ENCODE measurements at places on chromosomes 2 and 18.

DNA sequence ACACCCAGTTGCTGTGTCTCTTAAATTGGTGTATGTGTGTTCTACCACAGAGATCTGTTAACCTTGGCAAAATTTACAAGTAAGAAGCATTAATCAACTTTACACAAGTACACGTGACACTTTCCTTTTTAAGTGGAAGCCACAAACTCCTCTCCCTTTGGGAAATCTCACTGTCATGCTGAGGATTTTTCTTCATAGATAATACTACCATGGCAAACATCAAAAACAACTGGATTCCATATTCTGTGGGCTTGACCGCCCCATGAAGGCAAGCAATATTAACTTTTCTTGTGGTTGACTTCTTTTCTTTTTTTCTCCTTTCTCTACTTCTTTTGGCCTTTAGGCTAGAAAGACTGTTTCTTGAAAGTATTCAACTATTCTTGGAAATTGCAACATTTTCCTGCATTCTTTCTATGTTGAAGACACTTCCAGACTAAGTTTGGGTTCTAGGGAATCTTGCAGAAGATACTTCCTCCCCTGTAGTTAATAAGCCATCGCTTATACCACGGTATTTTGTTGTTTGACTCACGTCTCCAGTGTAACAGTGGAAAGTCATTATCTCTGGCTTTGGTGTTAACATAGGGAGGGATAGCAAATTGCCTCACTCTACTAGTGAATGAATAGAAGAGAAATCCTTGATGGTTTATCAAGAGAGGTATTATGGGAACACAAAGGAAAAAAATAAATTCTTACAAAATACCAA lies 79.5 kb downstream of the SLC8A1 start:
- no peak for DNase-seq

- no peak for DNase-seq
These were observed 258.7 kb downstream of the TTC32 start for GRCh38 chr2:19643117-19643518.

- no peak for DNase-seq
These were observed 88.4 kb upstream of the TMEM247 start for GRCh38 chr2:46390901-46391395.

- no peak for DNase-seq
These were observed 9.7 kb downstream of the CYBRD1 start for GRCh38 chr2:171531836-171532450.

- DNase-seq: no peak
These were observed 10.2 kb downstream of the ZBTB14 start for GRCh38 chr18:5285326-5285725.

GRCh38 chr2:195390686-195391321 lies 266.2 kb upstream of the SLC39A10 start:
- DNase-seq: no peak

GRCh38 chr2:8540552-8541055 lies 141.3 kb upstream of the ID2 start:
- DNase-seq: no peak

GRCh38 chr18:60980422-60981005 lies 352.7 kb upstream of the CDH20 start:
- no peak for DNase-seq

DNA sequence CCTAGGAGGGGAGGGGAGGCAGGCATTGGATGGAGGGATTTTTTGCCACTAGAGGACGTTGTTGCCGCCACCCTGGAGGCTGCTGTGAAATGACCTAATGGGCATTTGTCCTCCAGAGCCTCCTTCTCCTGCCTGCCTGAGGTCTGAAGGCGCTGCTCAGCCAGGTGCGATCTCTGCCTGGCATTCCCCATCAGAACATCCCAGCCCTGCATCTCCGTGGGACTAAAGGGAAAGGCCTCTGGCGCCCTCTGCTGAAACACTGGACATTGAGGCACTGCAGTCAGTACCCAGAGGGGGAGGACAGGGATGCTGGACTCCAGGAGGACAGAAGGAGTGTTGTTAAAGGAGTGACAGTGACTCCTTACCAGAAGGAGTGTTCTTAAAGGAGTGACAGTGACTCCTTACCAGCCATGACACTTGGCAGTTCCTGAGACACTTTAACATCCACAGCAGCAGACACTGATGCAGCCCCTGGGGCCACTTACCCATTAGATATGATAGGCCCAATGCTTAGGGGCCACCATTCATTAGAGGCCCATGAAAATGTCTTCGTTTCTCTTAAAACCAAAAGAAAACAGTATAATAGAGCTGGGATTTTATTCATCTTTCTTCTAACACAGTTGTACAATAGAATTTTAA lies 17.0 kb downstream of the THNSL2 start:
- no peak for DNase-seq

- no peak for DNase-seq
These were observed 85.8 kb upstream of the DNAJC10 start for GRCh38 chr2:182630207-182630606.

DNA sequence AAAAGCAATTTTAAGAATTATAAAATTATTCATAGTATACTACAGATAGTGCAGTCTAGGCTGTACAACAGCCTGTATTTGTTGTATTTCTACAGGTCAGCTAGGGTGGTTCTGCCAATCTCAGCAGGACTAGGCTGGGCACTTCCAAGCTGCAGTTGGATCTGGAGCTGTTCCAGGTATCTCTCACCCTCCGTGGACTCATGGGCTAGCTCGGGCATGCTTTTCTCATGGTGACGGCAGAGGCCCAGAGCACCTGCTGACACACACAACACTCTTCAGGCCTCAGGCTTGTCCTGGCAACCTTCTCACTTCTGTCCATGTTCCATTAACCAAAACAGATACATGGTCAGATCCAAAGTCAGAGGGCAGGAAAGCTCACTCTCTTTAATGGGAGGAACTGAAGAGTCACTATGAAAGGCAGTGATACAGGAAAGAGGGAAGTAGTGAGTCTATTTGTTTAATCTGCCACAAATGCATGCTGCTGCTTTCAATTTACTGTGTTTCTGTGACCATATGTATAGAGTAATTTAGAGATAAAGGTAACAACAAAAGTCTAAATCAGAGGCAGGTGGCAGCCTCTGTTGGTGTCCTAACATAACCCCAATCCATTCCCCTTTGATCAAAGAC lies 462.4 kb upstream of the ACVR2A start:
- no peak for DNase-seq

GRCh38 chr2:11589316-11589940 lies 55.6 kb downstream of the GREB1 start:
- no peak for DNase-seq

GRCh38 chr18:76354348-76354747 lies 140.7 kb downstream of the ZNF516 start:
- DNase-seq: no peak

DNA sequence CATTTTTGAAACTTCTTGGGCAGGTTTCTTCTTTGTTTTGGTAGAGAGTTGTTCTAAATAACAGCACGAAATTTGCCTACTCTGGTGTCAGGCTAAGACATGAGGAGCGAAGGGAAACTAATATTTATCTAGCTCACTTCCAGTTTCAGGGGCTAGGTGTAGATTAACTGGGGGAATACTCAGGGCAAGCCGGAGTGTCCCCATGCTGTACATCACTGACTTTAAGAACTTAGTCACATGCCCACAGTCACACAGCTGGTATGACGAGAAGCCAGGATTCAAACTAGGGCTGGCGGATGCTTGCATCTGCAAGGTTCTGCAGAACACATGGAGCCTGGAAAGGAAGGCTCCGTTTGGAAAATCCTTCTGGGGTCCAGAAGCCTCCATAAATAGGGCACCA lies 133.3 kb downstream of the ALPK2 start:
- no peak for DNase-seq

GRCh38 chr2:105882920-105883435 lies 138.3 kb downstream of the NCK2 start:
- no peak for DNase-seq

GRCh38 chr2:10844097-10844496 lies 31.5 kb upstream of the PDIA6 start:
- no peak for DNase-seq

DNA sequence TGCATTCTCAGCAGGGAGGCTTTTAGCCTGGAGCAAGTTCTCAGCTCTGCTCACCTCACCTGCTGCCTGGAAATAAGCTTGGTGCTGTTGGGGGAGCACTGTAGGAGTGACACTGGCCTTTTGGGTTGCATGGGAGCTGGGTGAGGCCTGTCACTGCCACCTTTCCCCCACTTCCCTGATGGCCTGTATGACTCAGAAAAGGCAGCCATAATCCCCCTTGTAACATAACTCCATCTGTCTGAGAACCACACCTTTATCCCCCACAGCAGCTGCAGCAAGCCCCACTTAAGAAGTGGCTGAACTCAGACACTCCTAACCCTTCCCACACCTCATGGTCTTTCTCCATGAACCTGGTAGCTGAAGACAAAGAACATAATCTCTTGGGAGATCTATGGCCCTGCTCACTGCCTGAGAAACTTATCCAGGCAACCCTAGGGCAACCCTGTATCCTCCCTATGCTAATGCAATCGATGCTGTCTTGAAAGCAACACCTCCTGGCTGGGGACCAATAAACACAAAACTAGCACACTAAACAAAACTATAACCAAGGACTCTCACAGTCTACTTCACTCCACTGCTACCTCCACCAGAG lies 258.9 kb upstream of the OSR1 start:
- no peak for DNase-seq

DNA sequence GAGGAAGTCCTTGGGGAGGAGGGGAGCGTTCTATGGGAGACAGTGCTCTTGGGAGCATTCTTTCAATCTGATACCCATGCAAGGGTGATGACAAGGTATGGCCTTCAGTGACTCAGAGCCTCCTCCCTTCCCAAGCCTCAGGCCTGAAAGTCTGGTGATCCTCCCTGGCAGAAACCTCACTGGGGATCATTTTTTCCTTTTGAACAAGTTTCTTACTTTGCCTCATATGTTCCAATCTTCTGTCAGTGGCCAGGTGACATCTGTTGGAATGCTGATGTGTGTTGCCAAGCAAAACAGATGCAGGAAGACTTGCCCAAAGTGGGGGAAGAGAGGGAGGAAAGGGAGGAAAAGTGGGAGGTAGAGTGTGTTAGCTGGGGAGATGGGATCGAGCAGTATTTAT lies 224.8 kb downstream of the NEDD4L start:
- DNase-seq: no peak

- DNase-seq: no peak
These were observed 38.2 kb downstream of the KANSL3 start for GRCh38 chr2:96599941-96600340.

DNA sequence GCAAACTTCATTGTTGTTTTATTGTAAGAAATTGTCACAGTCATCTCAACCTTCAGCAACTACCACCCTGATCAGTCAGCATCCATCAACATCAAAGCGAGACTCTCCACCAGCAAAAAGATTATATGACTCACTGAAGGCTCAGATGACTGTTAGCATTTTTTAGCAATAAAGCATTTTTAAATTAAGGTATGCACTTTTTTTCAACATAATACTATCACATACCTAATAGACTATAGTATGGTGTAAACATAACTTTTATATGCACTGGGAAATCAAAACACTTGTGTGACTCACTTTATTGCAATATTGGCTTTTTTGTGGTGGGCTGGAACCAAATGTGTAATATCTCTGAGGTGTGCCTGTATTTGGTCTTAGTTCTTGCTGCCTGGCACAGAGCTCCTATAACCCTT lies 15.6 kb downstream of the SCN1A start:
- DNase-seq: no peak

- no peak for DNase-seq
These were observed 1425.7 kb downstream of the DSC3 start for GRCh38 chr18:29616867-29617266.

- no peak for DNase-seq
These were observed 127.5 kb upstream of the MMADHC start for GRCh38 chr2:149715005-149715592.

DNA sequence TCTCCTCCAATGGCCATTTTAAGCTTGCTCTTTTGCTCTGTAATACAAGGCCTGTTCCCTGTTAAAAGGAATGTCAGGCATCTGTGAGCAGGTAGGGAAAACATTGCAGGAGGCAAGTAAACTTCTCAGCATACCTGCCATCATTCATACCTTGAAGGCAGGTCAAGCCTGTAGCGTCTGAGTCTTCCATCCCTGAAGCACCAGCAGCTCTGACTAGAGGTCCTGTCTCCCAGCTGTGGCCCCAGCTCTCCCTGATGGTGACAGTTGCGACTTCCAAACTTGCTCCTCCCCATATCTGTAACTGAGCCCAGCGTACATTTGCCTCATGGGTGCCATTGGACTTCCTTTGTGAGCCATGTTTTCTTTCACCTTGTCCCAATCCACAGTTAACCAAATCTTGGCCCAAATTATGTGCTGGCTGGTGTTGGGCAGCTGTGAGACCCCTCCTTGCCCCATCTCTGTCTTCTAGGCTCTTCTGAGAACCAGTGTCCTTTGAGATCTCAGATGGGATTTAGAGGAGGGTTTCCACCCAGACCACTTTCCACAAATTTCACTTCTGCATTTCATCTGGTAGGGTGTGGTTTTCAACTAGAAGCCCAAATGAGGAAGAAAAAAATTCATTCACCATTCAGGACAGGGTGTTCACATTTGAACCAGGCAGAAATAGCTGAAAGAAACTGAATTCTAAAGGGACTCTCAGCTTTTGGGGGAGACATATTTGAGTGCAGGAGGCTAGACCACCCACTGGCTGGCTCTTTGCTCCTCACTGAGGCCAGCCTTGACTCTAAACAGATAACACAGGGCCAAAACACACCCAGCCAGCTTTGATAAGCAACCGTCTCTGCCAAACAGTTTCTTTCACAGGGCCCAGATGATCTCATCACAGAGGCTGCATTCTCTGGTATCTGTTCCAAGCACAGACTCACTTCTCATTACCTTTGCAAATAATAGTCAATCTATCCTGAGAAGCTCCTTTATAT lies 66.4 kb upstream of the MSH2 start:
- no peak for DNase-seq

- DNase-seq: no peak
These were observed 91.9 kb upstream of the KLHL29 start for GRCh38 chr2:23293063-23293462.

DNA sequence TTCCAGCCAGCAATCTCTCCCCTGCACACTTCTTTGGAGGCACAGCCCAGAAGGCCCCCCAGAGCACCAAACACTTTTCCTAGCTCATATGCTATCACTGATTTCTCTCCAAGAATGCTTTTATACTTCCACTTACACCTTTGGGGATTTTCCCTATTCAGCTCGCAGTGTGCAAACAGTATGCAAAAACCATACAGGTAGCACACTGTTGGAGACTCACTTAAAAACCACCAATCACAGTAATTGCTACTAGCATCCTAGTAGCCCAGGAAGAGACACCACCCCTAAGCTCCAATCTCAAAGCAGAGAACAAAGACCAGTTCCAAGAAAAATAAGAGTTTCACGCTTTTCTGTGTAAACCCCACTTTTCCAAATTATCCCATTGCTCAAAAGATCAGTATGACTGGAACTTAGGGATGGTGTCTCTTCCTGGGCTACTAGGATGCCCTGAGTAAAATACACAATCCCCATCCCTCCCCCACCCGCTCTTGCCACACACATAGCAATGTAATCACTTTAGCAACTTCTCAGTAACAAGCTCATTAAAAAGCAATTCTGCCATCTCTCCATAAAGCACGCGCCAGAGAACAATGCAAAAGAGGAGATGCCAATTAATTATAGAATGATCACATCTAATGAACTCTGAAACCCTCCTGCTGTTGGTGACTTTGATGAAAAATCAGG lies 43.0 kb downstream of the KLF7 start:
- DNase-seq: no peak

GRCh38 chr2:241534293-241534692 lies 24.3 kb upstream of the BOK start:
- DNase-seq: no peak

GRCh38 chr2:73084971-73085370 lies 13.5 kb upstream of the SFXN5 start:
- no peak for DNase-seq

- DNase-seq: no peak
These were observed 14.9 kb downstream of the ERFE start for GRCh38 chr2:238173692-238174091.

GRCh38 chr18:73688161-73688560 lies 459.5 kb downstream of the FBXO15 start:
- DNase-seq: no peak

GRCh38 chr18:3427944-3428343 lies 22.0 kb upstream of the TGIF1 start:
- no peak for DNase-seq
